ENCODE measurements at places on chromosomes 7 and 10.

DNA sequence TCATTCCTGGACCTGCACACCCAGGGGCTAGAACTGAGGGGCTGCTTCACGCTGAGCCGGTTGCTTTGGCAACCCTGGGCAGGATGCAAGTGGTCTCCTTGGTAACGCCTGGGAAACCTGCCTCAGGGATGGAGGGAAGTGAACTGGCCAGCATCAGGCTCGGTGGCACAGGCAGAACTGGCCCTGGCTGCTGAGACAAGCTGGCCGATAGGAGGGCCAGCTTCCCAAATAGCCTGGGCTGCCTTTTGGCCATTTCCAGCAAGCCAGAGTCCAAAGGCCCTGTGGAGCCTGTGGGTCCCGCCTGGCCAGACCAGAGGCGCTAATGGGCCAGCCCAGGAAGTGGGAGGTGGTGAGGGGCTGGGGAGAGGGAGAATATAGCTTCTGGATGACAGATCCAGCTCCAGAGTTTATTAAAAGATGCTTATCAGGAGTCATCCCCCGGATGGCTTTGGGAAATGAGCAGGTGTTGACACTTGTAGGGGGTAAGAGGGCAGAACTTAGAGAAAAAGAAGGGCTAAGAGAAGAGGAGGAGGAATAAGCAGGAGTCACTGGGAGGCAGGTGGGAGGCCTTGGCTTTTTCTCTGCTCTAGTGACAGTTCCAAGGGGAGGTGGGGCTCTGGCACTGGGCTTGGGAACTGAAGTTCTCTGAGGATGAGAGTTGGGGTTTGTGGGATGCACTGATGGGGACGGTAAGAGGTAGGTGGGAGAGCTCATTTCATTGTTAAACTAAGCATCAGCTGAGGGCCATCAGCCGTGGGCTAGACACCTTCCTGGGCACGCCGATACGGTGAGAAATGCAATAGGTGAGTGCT, 9.6 kb downstream of the NEURL1 start:
- DNase-seq: peak; percentile 17

GRCh38 chr10:47028466-47028865, 117.2 kb downstream of the PTPN20 start:
- DNase-seq: peak; percentile 23

DNA sequence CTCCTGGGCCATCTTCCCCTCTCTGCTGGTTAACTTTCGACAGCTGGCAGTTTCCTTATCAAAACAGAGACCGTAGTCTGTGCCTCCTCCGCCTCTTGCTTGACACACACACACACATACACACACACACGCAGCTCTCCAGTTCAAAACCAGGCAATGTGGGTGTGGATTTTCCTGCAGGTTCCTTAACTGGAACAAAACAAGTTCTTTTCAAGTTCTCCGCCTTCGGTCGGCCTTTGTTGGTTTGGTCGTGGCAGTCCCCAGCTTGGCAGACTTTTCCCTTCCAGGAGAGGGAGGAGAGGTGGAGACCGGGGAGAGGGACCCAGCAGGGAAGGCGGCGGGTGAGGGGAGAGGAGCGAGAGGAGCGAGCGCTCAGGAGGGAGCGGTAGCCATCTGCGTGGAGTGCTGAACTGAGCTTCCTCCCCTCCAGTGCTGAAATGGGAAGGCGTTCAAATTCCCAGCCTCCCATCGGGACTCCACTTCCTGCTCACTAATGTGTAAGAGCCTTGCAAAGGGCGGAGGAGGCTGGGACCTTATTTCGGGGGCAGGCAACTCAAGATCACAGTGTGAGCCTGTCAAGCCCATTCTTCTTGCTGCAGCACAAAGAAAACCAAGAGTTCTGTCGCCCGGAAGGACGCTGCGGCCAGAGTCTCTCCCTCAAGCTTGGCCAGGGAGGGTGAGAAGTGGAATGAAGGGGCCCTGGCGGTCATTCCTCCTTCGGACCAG, 120.6 kb downstream of the PRPF18 start:
- DNase-seq: peak; percentile 94

DNA sequence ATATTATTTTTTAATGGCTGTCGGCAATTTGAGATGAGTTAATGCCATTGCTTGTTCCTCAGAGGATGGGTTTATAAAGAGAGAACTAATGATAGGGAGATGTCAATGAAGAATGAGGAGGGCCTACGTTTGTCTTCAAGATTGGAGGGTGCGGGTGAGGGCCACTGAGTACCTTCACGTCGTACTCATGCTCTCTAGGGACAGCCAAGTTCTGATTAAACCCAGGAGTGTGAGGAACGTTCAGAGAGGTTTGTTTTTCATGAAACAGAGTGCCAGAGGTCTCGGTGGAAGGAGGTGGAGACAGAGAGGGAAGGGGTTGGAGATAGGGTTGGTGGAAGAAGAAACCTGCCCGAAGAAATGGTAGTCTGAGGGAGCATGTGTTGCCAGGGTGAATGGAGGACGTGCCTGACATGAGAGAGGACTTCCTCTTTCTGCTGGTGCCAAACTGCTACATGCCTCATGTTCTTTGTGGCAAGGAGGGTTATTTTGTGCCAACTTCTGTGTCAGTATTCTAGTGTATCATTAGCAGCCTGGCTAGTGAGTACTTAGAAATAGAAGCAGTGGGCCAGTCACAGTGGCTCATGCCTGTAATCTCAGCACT, 8.9 kb downstream of the DHTKD1 start:
- no peak for DNase-seq

DNA sequence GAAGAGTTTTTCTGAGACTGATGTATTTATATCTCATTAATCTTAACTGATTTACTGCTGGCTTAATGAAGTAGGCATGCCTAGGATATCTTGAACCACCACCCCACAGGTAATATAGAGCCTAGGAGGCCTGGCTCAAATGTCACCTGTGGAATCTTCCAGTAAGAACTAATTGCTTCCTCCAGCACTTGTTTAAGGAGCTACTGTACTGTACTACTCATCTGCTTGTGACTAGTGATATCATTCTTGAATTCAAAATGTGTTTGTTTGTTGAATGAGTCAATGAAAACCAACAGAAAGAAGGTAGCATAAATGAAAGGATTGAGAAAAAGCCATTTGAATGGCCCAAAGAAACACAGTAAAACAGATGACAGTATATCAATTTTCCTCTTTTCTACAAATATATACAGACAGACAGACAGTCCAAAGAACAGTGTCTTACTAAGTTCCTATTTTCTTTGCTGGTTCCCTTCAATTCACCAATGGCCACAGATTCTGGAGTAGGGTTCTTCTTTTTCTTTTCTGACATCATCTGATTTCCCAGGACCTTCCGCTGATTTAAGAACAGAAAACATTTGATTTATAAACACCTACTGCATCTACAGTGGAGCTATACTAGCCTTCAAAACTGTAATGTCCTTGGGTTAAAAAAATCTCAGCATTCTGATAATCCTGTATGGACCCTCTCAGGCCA, 43.7 kb upstream of the SLIT1 start:
- DNase-seq: no peak

DNA sequence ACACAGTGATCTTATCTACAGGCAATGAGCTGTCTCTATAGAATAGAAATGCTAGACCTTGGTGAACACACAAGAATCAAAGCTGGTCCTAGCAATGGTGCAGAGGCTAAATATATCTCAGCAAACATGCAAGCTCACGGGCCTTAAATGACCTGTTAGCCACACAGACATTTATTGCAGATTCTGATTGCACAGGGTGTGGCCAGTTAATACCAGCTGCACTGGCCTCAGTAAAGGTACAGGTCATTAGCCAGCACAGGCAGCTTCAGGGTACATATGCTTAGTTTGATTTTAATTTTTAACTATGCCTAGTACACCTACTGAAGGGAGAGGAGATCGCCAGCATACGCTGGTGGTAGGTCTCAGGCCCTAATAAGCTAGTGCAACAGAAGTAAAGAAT, 265.4 kb upstream of the DGKB start:
- no peak for DNase-seq
